RCC 7860 (cell line): ENCODE measurements at places on chromosomes 5 and 9.

- DNase-seq: no peak
Observed at GRCh38 chr9:6498982-6499381, 86.0 kb downstream of the UHRF2 start.

DNA sequence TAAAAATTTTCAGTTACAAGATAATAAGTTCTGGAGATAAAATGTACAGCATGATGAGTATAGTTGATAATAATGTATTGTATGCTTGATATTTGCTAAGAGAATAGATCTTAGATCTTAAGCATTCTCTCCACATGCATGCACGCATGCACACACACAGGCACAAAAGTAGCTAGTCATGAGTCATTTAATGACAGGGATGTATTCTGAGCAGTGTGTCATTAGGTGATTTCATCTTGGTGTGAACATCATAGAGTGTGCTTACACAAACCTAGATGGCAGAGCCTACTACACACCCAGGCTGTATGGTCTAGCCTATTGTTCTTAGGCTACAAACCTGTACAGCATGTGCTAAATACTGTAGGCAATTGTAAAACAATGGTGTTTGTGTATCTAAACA, 124.2 kb downstream of the PTTG1 start:
- peak; percentile 22 for DNase-seq

GRCh38 chr9:76891874-76892273, 14.0 kb downstream of the PRUNE2 start:
- no peak for DNase-seq

DNA sequence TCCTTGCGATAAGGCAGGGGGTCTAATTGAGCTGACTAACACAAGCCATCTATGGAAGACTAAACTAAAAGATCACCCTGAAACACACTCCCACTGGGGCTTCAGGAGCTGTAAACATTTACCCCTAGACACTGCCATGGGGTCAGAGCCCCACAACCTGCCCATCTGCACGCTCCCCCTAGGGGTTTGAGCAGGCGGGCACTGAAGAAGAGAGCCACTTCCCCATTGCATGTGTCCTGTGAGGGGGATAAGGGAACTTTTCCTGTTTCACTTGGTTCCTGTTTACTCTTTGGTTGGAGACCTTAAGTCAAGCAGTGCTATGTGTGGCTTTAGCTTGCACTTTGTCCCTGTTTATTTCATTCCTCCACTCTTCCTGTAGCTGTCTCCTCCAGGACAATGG, 1929.5 kb upstream of the CDH9 start:
- DNase-seq: no peak

DNA sequence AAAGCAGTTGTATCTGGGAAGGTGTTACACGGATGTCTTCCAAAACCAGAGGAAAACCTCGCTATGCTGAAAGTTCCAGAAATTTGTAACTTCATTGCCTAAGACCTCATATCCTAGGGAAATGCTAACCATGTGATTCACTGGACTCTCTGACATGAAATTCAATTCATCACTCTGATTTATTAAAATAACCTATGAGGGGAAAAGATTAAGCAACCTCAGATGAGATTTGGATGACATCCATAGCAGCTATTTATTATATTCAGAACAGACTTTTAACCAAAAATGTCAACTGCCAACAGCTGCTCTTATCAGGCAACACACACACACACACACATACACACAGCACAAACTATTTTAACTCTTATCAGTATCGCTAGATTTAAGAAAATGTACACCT, 1006.4 kb upstream of the CTNND2 start:
- DNase-seq: no peak

- DNase-seq: no peak
Observed at GRCh38 chr9:80382211-80382891, 810.6 kb downstream of the TLE4 start.

- peak; percentile 37 for DNase-seq
Observed at GRCh38 chr5:96868603-96869371, 7.5 kb upstream of the ERAP2 start.

DNA sequence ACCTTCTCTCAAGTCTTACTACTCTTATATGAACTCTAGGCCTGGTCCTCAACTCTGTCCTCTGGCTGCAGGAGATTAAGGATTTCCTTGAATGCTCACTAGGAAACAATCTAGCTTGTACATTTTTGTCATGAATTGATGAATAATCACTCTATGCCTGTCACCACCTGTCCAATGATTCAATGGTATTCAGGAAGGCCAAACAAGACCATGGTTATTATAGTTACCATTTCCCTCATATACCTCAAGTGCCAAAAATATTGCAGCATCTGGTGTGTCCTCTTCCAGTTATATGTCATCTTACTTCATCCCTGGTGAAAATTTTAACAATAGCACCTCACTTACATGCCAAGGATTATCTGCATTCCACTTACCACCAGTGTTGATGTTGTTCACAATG, 179.0 kb upstream of the MOCS2 start:
- no peak for DNase-seq

DNA sequence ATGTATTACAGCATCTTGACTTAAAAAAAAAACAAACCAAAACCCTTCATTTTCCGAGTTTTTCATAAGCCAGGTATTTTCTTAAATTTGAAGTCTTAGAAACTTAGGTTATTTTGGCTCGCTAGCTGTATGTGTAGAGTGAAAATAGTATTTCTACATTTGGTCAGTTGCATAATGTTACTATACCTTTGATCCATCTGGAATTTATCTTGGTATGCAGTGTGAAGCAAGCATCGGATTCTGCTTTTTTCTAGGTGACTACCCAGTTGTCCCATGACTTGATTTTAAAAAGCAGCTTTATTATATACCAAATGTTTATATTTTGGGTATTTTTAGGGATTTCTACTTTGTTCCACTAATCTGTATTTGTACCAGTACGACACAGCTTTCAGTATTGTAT, 27.7 kb downstream of the UBAP1 start:
- no peak for DNase-seq

- no peak for DNase-seq
Observed at GRCh38 chr5:94481059-94481458, 137.3 kb downstream of the KIAA0825 start.

GRCh38 chr5:45355189-45355992, 340.8 kb downstream of the HCN1 start:
- DNase-seq: no peak

- DNase-seq: no peak
Observed at GRCh38 chr5:80139466-80139972, 104.4 kb downstream of the THBS4 start.

- no peak for DNase-seq
Observed at GRCh38 chr5:110356677-110357076, 369.8 kb downstream of the TMEM232 start.

DNA sequence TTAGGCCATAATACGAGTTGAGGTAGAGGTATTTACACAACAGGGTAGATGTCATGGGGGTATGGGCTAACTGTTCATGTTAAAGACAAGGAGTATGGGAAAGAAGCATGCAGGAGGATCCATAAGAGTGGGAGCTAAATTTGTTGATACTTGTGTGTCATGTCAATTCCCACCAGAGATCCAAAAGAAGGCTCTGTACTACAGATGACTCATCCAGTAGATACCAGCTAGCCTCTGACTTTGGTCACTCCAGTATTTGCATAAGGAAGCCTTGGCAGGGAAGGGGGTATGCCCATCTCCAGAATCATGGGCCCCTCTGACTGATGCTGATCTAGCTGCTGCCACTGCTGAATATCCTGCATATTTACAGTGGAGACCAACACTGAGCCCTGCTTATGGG, 743.7 kb upstream of the GRAMD2B start:
- DNase-seq: no peak

DNA sequence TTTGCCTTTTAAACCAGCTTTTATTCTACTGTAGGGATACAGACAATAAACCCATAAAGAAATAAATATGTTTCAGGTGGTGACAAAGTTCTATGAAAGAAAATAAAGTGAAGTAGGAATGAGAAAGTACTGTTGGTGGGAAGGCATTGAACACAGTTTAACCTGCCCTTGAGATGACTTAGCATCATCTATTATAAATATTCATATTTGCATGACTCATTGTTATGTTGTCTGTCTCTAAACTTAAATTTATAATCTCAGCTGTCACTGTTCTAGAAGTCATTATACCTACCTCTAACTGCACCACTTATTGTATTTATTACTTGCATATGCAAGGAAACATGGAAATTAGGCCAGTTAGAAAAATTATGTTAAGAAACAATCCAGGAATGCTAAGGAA, 202.2 kb downstream of the CHSY3 start:
- no peak for DNase-seq

DNA sequence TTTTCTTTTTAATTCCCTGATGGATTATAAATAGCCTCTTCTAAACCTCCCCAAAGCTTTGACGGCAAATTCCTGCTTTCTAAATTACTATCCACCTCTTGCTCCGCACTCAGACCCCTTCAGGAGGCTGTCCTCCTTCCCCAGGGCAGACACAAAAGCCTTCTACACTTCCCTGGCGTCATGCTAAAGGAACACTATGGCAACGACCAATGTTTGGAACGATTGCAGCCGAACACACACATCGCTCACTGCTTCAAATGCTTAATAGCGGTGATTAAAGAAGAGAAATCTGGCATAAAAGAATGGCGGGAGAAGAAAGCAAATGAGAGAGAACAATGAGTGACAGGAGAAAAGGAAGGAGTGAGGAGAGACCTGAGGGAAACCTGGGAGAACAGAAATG, 297.3 kb downstream of the MLLT3 start:
- DNase-seq: no peak

DNA sequence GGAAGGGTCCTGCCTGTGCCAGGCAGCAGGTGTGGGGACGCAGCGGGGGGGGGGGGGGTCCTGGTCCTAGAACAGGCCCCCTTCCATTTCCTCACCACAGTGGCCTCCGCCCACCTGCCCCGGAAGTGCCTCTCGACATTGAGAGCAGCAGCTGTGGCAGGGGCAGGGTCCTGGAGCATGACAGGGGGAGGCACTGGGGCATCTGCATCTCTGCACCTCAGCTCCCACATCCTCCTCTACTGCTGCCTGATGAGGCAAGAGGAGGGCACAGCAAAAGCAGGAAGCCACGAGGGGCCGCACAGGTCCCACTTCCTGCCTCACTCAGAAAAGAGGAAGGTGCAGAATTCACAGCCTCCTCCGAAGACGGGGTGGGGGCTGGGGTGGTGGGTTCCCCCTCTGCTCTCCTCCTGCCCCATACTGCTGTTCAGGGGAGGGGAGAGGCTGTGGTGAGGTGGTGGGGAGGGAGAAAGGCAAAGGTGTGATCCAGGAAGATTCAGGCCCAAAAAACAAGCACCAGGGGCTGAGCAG, 14.8 kb downstream of the AKNA start:
- DNase-seq: peak; percentile 44

DNA sequence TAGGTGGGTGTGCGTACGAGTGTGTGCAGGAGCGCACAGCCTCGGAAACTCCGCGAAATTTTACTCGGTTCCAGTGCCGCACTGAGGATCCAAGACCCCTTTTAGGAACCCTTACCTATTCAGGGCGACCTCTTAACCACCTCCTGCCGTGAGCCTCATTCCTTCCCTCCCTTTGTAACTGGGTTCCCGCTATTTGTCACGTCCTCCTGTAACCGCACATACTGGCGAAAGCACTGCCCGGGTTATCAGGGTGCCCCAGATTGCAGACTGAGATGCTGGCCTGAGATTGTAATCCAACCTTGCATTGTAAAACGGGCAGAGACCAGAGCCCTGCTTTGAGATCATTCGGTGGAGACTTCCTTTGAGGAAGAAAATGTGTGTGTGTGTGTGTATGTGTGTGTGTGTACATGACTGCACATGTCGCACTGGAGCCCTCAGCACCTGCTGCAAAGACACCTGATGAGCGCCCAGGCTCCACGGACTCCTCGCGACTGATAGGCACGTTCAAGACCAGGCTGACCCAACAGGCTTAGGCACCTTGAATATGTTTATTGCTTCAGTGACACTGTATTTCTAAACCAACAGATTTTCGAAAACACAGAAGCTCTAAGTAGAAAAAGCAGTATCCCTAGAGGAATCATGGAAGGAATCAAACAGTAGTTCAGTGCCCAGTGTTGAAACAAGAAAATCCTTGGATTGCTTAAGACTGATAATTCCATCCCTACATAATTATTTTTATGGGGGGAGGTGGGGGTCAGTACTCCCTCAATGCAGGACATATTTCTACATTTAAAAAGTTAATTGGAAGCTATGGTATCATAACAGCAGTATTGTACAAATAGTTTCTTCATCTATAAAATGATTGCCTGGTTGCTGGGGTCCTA, 86.5 kb upstream of the TNFAIP8 start:
- DNase-seq: peak; percentile 29
